Fibroblast of the conjunctiva (primary cell): ENCODE measurements at places on chromosomes 6 and 20.
A peak's percentile ranks its signal among the peaks of the same experiment; 100 is the strongest.

GRCh38 chr6:37182736-37183590, 13.0 kb downstream of the PIM1 start:
- DNase-seq = no peak

- no peak for DNase-seq
These were observed 1.4 kb downstream of the PHF20 start for GRCh38 chr20:35773154-35773751.

GRCh38 chr6:48813836-48814235, 649.2 kb downstream of the MMUT start:
- DNase-seq = peak; percentile 51

DNA sequence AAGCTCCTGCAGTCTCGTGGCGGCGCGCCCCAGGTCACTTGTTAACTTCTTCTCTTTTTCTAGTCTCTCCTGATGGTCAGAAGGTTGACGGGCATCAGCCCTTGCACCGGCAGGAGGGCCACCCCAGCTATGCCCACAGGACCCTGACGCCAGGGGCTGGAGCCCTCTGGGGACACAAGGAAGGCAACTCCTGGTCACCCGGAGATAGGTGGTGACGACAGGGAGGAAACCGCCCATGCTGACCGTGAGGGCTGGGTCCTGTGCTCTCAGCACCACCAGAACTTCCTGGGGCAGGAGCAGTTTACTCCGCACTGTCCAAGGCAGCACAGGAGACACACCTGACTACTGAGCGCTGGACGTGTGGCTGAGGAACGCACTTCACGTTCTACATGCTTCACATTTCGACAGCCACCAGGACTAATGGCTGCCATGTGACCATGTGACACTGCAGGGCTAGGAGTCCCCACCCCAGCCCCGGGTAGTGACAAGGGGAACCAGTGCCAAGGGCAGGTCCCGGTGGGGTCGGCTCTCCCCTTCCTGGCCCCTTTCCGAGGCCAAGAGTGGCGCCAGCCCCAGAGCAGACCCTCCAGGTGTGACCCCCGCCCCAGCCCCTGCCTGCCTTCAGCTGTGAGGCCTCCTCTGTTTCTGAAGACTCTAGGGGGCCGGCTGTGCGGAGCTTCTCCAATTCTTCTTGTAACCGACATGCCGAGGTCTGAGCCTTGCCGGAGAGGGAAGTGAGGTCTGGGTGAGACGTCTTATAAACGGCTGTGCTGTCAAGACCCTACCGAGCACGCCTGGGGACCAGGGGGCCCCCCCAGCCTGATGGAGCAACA, 45.2 kb downstream of the DSTN start:
- no peak for DNase-seq

DNA sequence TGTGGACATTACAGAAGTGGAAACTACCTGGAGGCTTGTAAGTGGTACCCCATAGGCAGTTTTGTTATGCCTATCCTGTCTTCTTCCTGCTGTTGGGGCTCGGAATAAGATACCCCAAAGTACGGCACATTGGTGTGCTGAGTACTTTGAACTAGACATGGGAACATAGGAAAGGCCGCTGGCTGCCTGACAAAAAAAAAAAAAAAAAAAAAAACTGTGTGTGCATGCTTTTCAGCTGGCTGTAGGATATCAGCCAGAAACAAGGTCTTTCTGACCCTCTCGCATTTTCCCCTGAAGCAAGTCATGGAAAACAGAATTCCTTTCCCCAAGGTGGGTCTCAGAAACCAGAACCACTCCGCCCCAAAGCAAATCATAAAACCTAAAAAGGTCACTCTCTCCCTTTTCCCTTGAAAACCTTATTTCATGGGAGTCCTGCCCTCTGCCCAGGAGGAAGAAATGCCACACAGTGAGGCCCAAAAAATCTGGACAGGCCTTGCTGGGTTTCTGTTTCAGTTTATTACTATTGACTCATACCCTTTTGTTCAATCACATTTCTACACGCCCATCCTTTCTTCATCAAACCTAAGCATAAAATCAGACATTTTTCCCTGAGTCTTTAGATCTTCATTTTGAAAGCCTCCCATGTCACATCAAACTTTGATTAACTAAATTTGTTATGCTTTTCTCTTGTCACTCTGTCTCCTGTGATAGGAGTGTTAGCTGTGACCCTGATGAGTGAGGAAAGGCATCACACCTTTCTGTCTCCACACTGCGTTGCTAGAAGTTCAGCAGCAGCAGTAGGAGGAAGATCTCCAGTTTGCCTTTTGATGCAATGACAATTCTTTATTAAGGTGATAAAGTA, 17.2 kb downstream of the SLC2A12 start:
- DNase-seq = no peak

DNA sequence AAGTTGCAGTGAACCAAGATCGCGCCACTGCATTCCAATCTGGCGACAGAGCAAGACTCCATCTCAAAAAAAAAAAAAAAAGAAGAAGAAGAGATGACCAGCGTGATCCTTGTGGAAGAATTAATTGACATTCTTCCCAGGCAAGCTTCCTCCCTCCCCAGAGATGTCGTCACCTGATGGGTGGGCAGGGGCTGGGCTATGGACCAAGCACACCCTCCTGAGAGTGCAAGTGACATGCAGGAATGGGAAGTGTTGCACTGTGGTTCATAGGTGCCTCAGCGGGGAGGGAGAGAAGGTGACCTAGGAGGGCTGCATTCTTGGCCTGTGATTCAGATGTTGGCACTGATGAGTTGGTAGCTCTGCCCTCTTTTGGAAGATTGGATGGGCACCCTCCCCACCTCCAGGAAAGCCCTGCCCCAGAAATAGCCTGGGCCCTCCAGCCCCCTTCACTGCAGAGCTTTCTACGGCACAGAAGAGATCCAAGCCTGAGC, 37.8 kb downstream of the TAF8 start:
- DNase-seq = no peak

- no peak for DNase-seq
These were observed 20.0 kb upstream of the BEND6 start for GRCh38 chr6:56934876-56935275.

DNA sequence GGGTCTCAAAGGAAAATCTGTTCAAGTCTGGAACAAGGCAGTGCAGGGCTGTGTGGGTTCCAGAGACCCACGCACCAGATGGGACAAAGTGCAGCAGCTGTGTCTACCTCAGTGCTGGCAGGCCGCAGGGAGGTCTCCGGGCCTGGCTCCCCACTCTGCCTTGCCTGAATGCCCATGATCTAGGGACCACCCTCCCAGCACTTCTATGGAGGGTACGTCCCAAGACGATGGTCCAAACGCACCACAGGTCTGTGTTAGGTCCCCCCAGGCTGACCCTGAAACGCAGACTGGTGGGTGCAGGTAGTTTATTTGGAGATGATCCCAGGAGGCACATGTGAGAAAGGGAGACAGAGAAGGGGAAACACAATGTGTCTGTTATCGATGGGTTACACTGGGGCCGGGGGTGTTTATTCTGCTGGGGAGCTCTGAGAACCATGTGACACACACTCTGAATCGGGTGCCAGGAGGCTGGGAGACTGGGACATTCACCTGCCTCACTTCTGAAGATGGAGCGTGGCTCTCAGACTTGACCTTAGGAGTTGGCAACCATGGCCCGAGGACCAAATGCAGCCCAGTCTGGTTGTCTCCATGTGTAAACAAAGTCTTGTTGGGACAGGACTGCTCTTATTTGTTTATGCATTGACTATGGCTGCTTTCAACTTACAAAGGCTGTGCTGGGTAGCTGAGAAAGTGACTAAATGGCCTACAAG, 21.7 kb downstream of the CST9L start:
- DNase-seq = no peak

- no peak for DNase-seq
These were observed 28.7 kb downstream of the SNHG17 start for GRCh38 chr20:38406476-38406875.

GRCh38 chr6:139355777-139356445, 18.5 kb downstream of the CITED2 start:
- DNase-seq = no peak
